ENCODE measurements at places on chromosomes 4 and X.
A peak's percentile ranks its signal among the peaks of the same experiment; 100 is the strongest.

- H3K4me1 ChIP-seq = peaks cover 10% of the 10 kb centered on the region
- peaks cover 18% of the 10 kb centered on the region for H3K36me3 ChIP-seq
- no peak overlapping the region for H3K4me3 ChIP-seq
- no peak for DNase-seq
- H3K27ac ChIP-seq = no peak overlapping the region
- no peaks in the 10 kb centered on the region for H3K27me3 ChIP-seq
Observed at GRCh38 chr4:52628543-52628942, 30.6 kb downstream of the USP46 start.

DNA sequence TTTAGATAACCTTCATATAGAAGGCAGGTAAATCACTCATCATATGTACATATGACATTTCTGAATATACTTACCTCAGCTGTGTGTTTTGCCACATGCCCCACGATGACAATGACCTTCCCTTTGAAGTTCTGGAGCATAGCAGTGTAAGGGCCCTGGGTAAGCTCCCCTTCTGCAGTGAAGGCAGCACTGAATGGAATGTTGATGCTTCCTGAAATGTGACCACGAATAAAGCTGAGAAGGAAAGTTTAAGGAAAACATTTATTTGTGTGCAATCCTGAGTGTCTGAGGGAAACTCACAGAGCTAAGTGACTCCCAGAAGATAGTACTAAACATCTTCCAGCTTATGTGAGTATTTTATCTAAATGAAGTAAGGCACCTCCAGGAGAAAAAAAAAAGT, 200.1 kb downstream of the NPNT start:
- peak overlapping the region; percentile 59 for H3K27ac ChIP-seq
- peaks cover 21% of the 10 kb centered on the region for H3K36me3 ChIP-seq
- no peaks in the 10 kb centered on the region for H3K27me3 ChIP-seq

- H3K4me1 ChIP-seq = peaks cover 20% of the 10 kb centered on the region
- no peak overlapping the region for H3K27ac ChIP-seq
- H3K27me3 ChIP-seq = no peaks in the 10 kb centered on the region
Observed at GRCh38 chr4:113822555-113823290, 61.2 kb upstream of the CAMK2D start.

DNA sequence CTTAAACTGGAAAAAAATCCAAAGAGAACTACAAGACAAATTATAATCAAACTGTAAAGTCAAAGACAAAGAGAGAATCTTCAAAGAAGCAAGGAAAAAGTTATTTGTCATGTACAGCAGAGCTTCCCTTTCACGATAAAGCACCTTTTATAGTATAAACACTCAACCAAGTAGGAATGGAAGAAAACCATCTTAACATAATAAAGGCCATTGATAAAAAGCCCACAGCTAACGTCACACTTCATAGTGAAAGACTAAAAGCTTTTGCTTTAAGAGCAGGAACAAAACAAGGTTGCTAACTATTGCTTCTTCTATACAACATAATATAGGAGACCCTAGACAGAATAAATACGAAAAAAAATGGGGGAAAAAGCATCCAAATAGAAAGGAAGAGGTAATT, 595.7 kb upstream of the POU3F4 start:
- H3K36me3 ChIP-seq = no peaks in the 10 kb centered on the region
- no peaks in the 10 kb centered on the region for H3K4me1 ChIP-seq
- DNase-seq = no peak
- no peak overlapping the region for H3K4me3 ChIP-seq

- DNase-seq = no peak
- H3K27ac ChIP-seq = no peak overlapping the region
- no peaks in the 10 kb centered on the region for H3K4me1 ChIP-seq
- no peak overlapping the region for H3K4me3 ChIP-seq
Observed at GRCh38 chr4:187999406-187999932, 3.9 kb downstream of the ZFP42 start.

- H3K27ac ChIP-seq = no peak overlapping the region
- no peaks in the 10 kb centered on the region for H3K27me3 ChIP-seq
- no peak for DNase-seq
- peaks cover 14% of the 10 kb centered on the region for H3K36me3 ChIP-seq
- no peaks in the 10 kb centered on the region for H3K4me1 ChIP-seq
Observed at GRCh38 chrX:56987741-56988140, 7.6 kb downstream of the SPIN3 start.

GRCh38 chr4:80913381-80913780, 117.1 kb upstream of the BMP3 start:
- no peak overlapping the region for H3K4me3 ChIP-seq
- no peak overlapping the region for H3K27ac ChIP-seq

DNA sequence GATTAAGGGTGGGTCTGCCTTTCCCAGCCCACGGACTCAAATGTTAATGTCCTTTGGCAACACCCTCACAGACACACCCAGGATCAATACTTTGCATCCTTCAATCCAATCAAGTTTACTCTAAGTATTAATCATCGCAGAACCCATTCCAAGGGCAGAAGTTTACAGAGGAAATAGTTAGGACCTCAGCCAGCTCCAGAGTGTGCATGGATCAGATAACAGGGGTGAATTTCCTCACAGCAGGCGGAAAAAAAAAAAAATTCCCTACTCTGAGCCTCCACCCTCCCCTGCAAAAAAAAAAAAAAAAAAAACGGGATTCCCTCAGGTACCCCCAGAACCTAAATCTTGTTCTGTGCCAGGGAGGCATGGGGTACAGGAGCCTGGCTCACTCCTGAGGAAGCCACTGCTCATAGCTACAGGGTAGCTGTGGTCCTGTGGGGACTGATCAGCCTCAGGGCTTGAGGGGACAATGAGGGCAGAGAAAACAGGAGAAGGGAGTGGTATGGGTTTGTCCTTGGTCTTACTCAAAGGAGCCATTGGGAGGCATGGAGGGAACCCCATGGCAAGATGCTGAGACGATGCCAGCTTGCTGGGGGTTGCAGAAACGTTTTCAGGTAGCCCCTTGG, 113.0 kb downstream of the DHRSX start:
- H3K4me1 ChIP-seq = peaks cover 16% of the 10 kb centered on the region
- peaks cover 22% of the 10 kb centered on the region for H3K36me3 ChIP-seq
- H3K27me3 ChIP-seq = no peaks in the 10 kb centered on the region
- no peak overlapping the region for H3K27ac ChIP-seq

- no peaks in the 10 kb centered on the region for H3K27me3 ChIP-seq
- peaks cover 70% of the 10 kb centered on the region for H3K4me1 ChIP-seq
- peak overlapping the region; percentile 39 for H3K4me3 ChIP-seq
- no peak for DNase-seq
Observed at GRCh38 chrX:71541210-71542022, 8.5 kb downstream of the OGT start.

- H3K4me1 ChIP-seq = peaks cover 5% of the 10 kb centered on the region
- H3K36me3 ChIP-seq = no peaks in the 10 kb centered on the region
- H3K27ac ChIP-seq = peak overlapping the region; percentile 88
- DNase-seq = no peak
Observed at GRCh38 chrX:134459683-134460004, 321 bp upstream of the HPRT1 start.

GRCh38 chr4:139454111-139455045, at the start of gene RAB33B:
TSS of gene RAB33B (plus strand) at chr4:139454121. CDS start at chr4:139454196, 75 bp downstream.
- H3K27me3 ChIP-seq = no peaks in the 10 kb centered on the region
- peaks cover 3% of the 10 kb centered on the region for H3K36me3 ChIP-seq
- H3K4me1 ChIP-seq = peaks cover 61% of the 10 kb centered on the region
- no peak for DNase-seq
- peak within 1 kb of the TSS; percentile 99 for H3K27ac ChIP-seq

DNA sequence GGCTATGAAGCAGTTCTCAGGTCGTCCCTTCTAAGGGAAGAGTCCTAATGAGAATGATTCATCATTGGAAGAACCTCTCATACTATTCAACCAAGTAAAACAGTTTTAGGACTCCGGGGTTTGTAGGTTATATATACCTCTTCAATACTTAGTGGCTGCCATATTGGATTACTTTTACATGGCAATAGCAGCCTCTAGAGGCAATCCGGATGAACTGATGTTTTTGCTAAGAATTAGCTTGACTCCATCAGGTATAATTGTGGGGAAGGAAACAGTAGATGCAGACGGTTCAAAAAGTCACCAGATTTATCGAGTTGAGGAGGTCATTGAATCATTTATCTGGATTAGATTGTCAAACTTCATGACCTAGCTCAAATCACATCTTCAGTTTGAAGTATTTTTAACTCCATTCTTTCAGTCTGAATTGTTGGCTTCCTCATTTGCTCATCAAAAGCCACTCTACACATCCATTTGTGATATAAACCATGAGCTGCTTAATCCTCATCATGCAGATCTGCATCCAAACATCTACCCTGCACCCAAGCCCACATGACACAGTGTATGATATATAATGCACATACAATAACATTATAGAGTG, 28.4 kb downstream of the GUCY1B1 start:
- no peak overlapping the region for H3K4me3 ChIP-seq
- no peak for DNase-seq
- H3K27me3 ChIP-seq = no peaks in the 10 kb centered on the region
- H3K27ac ChIP-seq = no peak overlapping the region

GRCh38 chr4:45147866-45148265, 421.5 kb upstream of the GNPDA2 start:
- no peak overlapping the region for H3K27ac ChIP-seq
- H3K36me3 ChIP-seq = no peaks in the 10 kb centered on the region
- DNase-seq = no peak
- H3K4me1 ChIP-seq = no peaks in the 10 kb centered on the region
- no peaks in the 10 kb centered on the region for H3K27me3 ChIP-seq

DNA sequence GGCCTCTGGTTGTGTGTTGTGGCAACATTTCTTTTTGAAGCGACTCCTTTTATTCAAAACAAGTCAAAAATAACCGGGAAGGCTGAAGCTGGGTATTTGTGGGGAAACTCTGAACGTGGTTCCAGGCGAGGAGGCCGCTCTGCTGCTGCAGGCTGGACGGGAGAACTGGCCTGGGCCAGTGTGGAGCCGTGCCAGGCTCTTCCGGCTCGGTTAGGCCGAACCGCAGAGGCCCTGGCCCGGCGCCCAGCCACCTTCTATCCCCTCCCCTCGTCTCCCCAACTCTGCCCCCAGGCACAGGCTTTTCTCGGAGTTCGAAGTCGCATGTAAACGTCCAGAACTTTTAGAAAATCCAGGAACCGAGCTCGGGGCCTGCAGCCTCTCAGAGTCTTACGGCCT, 2.4 kb upstream of the BCOR start:
- H3K36me3 ChIP-seq = no peaks in the 10 kb centered on the region
- peak overlapping the region; percentile 73 for H3K4me3 ChIP-seq
- peaks cover 54% of the 10 kb centered on the region for H3K4me1 ChIP-seq
- H3K27ac ChIP-seq = peak overlapping the region; percentile 93

- no peaks in the 10 kb centered on the region for H3K36me3 ChIP-seq
- no peak overlapping the region for H3K27ac ChIP-seq
- H3K27me3 ChIP-seq = no peaks in the 10 kb centered on the region
- no peak for DNase-seq
- H3K4me1 ChIP-seq = no peaks in the 10 kb centered on the region
- no peak overlapping the region for H3K4me3 ChIP-seq
Observed at GRCh38 chrX:146433771-146434170, 375.8 kb upstream of the CXorf51B start.

GRCh38 chrX:97845451-97845850, 961.7 kb downstream of the RPA4 start:
- no peak overlapping the region for H3K4me3 ChIP-seq
- H3K27ac ChIP-seq = no peak overlapping the region
- DNase-seq = no peak
- no peaks in the 10 kb centered on the region for H3K36me3 ChIP-seq

GRCh38 chr4:112523764-112524505, 8.0 kb upstream of the NEUROG2 start:
- peak overlapping the region; percentile 64 for H3K4me3 ChIP-seq
- no peak for DNase-seq
- peaks cover 90% of the 10 kb centered on the region for H3K27me3 ChIP-seq
- peaks cover 8% of the 10 kb centered on the region for H3K36me3 ChIP-seq

DNA sequence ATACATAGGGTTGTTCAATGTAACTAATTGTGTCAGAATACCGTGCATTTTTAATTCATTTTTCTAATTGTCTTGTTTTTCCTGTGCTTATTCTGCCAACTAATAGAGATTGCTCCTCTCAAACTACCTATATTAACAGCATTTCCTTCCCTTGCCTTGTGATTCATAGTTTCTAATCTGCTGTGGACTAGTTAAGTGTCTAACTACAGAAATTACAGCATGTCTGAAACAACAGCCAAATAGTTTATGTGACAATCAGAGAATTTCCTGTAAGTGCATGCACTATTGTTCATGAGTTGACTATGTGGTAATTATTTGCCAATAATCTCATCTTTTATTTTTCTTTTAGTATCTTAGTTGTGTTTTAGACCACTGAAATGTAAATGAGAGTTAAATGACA, 4.1 kb upstream of the SEC24B start:
- no peak overlapping the region for H3K4me3 ChIP-seq
- H3K4me1 ChIP-seq = peaks cover 15% of the 10 kb centered on the region
- DNase-seq = no peak
- no peaks in the 10 kb centered on the region for H3K27me3 ChIP-seq

DNA sequence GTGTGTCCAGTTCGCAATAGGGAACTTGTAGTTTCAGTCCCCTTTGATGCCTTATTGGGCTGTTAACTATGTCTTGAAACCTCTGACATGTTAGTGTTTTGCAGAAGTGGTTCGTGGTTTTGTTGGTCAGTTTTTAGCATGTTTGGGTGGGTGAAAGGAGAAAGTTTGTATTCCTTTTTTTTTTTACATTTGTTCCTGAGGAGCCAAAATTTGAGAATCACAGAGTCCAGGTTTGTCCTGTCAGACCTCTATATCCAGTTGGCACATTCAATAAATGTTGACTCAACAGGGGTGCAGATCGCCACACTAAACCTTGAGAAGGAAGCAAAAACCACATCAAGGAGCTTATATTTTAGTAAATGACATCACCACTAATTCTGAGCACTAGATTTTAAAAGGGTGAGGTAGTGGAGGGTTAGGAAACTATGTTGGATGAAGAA, 26.2 kb downstream of the DLG3 start:
- H3K4me1 ChIP-seq = no peaks in the 10 kb centered on the region
- no peak for DNase-seq
- no peak overlapping the region for H3K4me3 ChIP-seq
- no peak overlapping the region for H3K27ac ChIP-seq

- no peak overlapping the region for H3K4me3 ChIP-seq
- no peaks in the 10 kb centered on the region for H3K4me1 ChIP-seq
- H3K27me3 ChIP-seq = no peaks in the 10 kb centered on the region
- no peak overlapping the region for H3K27ac ChIP-seq
- no peaks in the 10 kb centered on the region for H3K36me3 ChIP-seq
- no peak for DNase-seq
Observed at GRCh38 chrX:37000140-37000539, 8.0 kb upstream of the FAM47C start.

- H3K27ac ChIP-seq = no peak overlapping the region
- H3K4me1 ChIP-seq = no peaks in the 10 kb centered on the region
- H3K36me3 ChIP-seq = peaks cover 3% of the 10 kb centered on the region
- H3K27me3 ChIP-seq = no peaks in the 10 kb centered on the region
- no peak for DNase-seq
Observed at GRCh38 chrX:112808007-112808406, 32.6 kb downstream of the AMOT start.

GRCh38 chr4:41043465-41043864, 170.9 kb downstream of the APBB2 start:
- no peak for DNase-seq
- no peaks in the 10 kb centered on the region for H3K27me3 ChIP-seq
- peak overlapping the region; percentile 27 for H3K27ac ChIP-seq
- peaks cover 15% of the 10 kb centered on the region for H3K4me1 ChIP-seq
- H3K36me3 ChIP-seq = peaks cover 17% of the 10 kb centered on the region
- no peak overlapping the region for H3K4me3 ChIP-seq

- no peak overlapping the region for H3K4me3 ChIP-seq
- DNase-seq = no peak
- H3K36me3 ChIP-seq = peaks cover 2% of the 10 kb centered on the region
- no peaks in the 10 kb centered on the region for H3K27me3 ChIP-seq
- H3K4me1 ChIP-seq = peaks cover 3% of the 10 kb centered on the region
Observed at GRCh38 chr4:1749370-1749769, 28.0 kb downstream of the TACC3 start.

GRCh38 chrX:1925053-1925481, 310.2 kb downstream of the ASMT start:
- H3K36me3 ChIP-seq = no peaks in the 10 kb centered on the region
- H3K27ac ChIP-seq = no peak overlapping the region
- no peaks in the 10 kb centered on the region for H3K27me3 ChIP-seq
- H3K4me3 ChIP-seq = peak overlapping the region; percentile 53
- DNase-seq = no peak

All from osteocyte (in vitro differentiated cells).